ENCODE measurements at places on chromosomes 3 and 15.

GRCh38 chr3:56200251-56200650, 268.0 kb downstream of the ERC2 start:
- DNase-seq, result no peak

DNA sequence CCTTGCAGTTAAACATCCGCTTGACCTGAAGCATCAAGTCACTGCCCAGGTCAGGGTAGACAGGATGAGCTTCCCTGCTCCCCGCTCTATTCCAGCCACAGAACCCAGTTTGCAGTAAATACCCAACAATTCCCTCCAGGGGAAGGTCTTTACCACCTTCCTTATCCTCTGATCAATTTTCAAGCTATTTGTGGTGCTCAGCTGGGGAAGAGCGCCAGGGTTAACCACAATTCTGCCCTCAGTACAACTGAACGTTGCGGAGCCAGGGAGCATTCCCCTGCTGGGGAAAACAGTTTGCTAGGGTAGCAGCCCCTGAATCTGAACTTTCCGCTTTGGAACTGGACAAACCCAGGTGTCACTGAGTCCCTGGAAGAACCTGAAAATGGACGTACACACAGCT, 28.5 kb downstream of the RBPMS2 start:
- DNase-seq, result no peak

- no peak for DNase-seq
These were observed 10.9 kb upstream of the RFT1 start for GRCh38 chr3:53140847-53141845.

DNA sequence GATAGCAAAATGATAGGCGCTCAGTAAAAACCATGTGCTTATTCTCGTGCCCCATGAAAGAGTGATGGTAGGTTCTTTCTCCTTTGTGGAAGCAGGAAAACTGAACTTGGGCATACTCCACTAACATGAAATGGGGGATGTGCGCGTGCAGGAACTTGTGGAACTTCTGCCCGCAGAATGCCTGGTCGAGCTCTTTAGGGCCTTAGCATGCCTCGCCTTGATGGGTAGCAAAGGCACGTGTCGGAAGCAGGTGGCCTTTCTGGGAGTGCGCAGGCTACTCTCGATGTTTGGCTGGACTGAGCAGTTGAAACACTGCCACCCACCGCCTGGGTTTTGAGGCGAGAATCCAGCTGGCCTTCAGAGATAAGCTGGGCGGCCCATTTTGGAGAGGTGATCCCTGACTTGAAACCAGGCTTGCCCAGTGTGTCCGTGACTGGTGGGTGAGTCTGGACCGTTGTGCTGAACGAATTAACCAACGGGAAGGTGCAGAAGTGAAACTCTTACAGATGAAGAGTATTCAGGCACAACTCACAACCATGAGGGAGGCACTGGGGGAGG, 842 bp downstream of the PCCB start:
- no peak for DNase-seq

DNA sequence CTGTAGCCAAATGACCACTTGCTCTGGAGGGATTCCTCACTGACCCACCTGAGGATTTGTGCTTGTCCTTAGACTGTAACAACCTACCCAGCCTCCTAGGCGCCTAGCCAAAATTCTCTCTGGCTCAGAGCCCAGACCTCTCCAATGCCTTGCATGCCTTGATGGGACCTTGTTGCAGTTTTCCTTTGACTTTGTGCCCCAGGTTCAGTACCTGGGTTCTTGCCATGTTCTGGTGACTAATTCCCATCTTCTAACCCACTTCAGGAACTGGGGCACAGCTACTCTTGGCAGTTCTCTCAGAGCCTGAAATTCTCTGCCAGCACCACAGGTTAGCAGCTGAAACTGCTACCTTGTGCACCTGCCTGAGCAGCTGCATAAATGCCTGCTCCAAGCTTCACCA, 27.0 kb upstream of the UBE3A start:
- no peak for DNase-seq

GRCh38 chr3:66712210-66712609, 211.4 kb upstream of the LRIG1 start:
- DNase-seq, result no peak

DNA sequence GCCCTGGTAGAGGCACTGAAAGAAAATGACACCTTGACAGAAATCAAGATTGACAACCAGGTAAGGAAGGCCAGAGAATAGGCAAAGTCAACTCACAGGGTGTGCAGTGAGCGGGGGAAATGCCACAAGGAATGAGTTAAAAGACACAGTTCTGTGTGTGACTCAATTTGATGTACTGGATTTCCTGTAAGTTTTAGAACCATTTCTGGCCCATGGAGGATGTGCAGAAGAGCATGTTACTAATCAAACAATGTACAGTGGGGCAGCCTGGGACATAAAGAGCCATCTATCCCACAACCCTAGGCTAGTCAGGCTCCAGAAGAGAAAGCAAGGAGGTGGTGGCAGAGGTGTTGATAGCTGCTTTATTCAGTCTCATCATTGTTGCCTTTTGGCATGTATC, 31.2 kb upstream of the TMOD3 start:
- no peak for DNase-seq

- DNase-seq, result no peak
These were observed 39.1 kb downstream of the SEMA5B start for GRCh38 chr3:122988508-122988907.

DNA sequence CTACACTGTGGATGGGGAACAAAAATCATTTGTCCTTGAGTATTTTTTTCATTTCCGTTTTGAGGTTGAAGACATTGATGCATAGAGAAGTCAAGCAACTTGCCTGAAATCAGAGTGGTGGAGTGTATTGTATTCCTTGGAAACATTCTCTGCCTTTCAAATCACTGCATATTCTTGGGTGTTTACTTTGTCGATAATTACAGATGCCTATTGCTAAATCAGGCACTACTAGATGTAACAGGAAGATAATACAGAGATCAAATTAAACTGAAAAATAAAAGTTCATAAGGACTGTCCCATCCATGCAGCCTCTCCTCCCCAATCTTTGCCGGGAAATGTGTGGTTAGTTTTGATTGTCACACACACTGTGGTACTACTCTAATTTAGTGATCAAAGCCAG, 37.4 kb upstream of the VEPH1 start:
- DNase-seq, result no peak

DNA sequence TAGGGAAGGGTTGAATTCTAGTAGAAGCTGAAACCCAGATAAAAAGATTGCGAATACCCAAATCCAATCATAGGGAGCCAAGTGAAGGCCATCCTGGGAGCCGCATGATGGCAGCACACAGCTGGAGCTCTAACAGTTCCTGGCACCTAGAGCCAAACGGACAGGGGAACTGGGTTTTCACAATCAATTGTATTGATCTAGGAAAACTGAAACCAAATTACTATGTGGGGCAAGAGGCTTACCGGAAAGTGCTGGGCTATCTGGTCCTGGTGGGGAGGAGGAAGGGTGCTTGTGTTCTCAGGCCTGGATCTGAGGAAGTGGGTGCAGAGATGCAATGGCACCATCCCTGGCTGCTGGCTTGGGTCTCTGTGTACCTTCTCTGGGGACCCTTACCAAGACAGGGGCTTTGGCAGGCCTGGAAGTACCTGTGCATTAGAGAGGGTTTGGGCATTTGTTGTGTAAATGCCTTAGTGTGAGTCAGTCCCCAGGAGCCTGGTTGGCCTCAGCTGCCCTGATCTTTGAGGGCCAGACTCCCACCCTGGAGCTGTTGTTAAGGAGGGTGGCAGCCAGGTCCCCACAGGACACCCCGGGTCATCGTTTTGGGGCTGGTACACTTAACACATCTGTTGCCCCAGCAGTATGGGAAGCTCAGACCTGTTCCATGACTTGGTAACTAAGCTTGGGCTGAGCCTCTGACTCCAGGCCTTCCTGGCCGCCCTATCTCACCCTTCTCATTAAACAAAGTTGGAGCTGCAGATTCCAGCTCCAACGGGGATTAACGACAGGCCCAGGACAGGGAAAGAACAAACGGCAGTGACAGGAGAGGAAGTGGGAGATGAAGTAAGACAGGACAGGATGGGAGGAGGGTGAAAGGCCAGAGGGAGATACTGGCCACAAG, 8.9 kb upstream of the FURIN start:
- no peak for DNase-seq

DNA sequence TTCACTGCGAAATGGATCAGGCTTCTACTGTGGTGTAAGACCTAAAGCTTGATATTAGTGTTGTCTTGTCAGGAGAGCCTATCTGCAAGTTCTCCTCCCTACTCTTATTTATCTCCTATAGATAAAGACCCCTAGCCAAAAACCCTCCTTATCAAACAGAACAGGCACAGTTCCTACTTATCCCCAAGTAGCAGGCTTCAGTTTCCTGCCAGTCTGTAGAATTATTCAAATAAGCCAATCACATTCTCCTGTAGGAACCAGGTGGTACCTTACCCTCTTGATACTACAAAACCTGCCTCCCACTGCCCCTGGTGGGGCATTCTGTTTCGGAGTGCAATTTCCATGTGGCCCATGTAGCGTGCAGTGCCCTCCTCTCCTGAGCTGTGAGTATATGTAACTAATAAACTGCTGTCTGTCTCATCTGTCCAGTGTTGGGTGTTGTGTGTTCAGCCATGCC, 28.7 kb downstream of the HDGFL3 start:
- DNase-seq, result no peak

DNA sequence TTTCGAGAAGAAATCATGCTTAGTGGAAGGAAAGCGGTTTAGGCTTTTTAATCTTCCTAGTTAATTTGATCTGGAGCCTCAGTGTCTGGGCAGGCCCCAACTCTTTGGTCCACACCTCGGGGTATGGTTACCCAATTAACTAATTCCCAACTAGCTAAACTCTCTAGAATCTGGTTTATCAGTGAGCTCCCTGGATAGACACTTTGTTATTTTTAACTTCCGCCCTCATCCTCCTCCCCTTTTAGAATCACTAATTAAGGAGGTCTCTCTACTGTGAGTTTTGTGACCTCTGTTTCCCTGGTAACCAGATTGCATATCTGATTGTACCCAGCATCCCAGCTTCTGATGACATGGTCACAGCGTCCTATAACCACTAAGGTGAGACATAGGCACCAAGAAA, 112.2 kb downstream of the RARB start:
- no peak for DNase-seq
